Mammary epithelial cell (primary cell): ENCODE measurements at places on chromosomes 1 and 21. TPM values are rescaled to one million over a fixed set of nuclear protein-coding genes. Genes with fewer than 3 reads are reported as not detected.

LRRC71 gene
- not detected in 2 replicates for total RNA-seq

CELA2A gene
- not detected for total RNA-seq

MPL gene
- 0.17 TPM for total RNA-seq

BECN2 gene
- total RNA-seq: not detected

CFHR1 gene
- not detected for total RNA-seq

AZIN2 gene
- total RNA-seq: 12.5 TPM

PRAMEF7 gene
- total RNA-seq: not detected in 2 replicates

FCGR3A gene
- not detected in 2 replicates for total RNA-seq

IRF6 gene
- 261 TPM for total RNA-seq

SLAMF9 gene
- not detected for total RNA-seq

CFAP298 gene
- 15.3 TPM for total RNA-seq

MYBPH gene
- total RNA-seq: not detected in 2 replicates
